ENCODE measurements at places on chromosomes 2 and 18.

- DNase-seq = no peak
These were observed 30.3 kb downstream of the NCL start for GRCh38 chr2:231433990-231434389.

DNA sequence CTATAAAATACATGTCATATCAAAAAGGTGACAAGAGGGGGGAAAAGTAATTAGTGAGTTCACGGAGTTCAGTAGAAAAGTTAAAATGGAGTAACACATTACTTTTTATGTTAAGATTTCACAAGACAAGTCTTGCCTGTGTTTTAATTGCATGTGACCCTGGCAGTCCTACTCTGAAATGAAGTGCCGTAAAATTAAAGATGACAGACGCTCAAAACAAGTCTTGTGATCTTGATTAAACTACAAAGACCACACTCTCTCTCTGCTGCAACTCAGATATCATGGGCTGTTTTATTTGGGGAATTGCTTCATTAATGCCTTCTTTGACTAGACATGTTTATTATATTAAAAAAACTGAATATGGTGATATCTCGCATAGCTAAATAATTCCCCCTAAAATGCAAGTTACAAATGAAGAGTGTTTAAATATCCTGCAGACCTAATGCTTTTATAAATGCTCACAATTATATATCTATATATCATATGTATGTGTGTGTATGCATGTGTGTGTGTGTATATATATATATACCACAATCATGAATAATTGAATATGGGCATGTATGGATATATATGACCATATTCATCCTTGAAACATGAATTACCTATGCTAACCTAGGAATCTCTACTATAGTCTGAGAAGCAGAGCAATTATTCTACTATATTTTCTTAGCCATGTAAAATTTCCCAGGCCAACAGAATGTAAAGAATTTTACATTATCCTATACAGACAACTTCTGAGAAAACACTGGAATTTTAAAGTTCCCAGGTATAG, 647.5 kb downstream of the ARHGAP15 start:
- no peak for DNase-seq

DNA sequence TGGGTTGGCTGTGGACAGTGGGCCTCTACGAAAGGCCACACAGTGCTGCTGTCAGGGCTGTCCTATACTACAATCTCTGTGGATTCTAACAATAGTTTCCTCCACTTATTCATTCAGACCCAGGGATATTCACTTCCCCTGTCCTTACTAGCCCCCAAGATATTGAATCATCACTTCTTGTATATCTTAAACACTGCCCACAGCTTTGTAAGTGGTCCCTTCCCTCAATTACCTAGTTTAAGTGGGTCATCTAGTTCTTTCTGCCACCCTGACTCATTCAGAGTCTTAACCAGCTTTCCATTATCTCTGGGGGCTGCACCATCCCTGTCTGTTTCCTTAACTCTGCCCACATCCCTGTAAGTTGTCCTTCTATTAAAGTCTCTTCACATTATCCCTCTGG, 69.2 kb downstream of the CD28 start:
- DNase-seq = no peak

- DNase-seq = no peak
These were observed 387.6 kb downstream of the ZEB2 start for GRCh38 chr2:144132357-144132756.

GRCh38 chr2:104402825-104403224, 451.1 kb upstream of the POU3F3 start:
- no peak for DNase-seq

DNA sequence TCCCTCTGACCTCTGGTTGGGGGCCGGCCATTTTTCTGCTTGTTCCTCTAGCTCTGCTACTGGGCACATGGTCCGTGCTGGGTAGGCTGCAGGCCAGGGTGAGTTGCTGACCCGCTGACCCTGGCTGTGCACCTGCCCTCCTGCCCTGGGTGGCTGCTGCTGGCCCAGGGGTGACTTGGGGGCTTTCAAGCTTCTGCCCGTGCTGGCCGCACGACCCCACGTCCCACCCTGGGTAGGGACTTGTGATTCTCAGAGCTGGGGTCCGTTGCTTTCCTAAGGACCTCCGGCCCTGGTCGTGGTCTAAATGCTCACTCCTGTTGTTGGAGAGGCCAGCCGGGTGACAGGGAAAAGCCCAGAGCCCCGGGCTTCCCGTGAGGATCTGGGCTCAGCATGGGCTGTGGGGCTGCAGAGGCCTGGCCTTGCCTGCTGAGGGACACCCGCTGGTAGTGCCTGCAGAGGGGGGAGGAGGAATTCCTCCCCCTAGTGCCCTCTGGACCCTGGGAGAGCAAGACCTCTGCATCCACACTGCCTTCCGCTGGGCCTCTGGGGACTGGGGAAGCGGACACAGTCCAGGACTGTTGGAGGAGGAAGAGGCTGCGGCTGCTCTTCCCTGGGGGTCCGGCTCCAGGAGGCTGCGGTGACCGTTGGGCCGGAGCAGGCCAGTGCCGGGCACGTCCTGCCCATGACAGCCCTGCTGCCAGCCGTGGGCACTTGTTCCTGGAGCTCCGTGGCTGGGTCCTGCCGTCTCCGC, 6.3 kb upstream of the GAL3ST2 start:
- DNase-seq = no peak

GRCh38 chr2:173654161-173654895, 299.7 kb downstream of the CDCA7 start:
- DNase-seq = no peak

GRCh38 chr2:45993476-45993991, 303.7 kb upstream of the EPAS1 start:
- peak; percentile 54 for DNase-seq

DNA sequence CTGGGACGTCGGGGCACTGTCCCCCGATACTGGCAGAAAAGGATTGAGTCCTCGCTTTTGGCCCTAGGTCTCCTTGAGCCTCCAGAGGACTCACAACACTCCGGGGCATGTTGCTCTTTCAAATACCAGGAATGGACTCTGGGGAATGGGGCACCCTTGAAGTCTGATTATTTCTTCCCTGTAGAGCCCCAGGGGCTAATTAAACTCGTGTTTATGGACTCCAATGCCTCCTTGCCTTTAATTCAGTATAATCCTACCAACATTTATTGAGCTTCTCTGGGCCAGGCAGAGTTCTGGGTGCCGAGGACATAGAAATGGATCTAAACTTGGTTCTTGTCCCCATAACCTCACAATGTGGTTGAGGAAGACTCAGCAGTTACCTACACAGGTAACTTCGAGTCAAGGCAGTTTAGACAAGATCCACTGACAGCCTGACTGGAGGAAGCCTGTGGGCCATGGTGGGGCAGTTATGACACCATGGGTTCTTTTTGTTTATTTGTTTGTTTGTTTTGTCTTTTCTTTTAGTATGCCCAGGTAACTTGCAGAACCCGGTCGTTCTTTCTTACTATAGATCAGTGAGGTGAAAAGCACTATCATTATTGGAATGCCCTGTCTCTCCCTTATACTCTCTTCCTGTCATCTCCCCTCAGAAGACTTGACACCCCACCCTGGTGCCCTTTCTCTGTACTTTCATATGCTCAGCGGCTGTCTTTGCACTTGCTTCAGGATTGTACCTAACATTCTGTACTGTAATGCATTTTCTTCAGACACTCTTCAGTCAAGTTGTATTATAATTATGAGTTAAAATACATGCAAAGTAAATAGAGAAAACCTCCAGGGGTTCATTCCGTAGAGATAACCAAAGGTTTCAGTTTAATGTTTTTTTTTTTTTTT, 3.2 kb downstream of the CFLAR start:
- DNase-seq = no peak

GRCh38 chr2:200003444-200003843, 48.1 kb downstream of the MAIP1 start:
- DNase-seq = no peak

GRCh38 chr2:237966250-237966564, 607 bp upstream of the UBE2F start:
- no peak for DNase-seq

DNA sequence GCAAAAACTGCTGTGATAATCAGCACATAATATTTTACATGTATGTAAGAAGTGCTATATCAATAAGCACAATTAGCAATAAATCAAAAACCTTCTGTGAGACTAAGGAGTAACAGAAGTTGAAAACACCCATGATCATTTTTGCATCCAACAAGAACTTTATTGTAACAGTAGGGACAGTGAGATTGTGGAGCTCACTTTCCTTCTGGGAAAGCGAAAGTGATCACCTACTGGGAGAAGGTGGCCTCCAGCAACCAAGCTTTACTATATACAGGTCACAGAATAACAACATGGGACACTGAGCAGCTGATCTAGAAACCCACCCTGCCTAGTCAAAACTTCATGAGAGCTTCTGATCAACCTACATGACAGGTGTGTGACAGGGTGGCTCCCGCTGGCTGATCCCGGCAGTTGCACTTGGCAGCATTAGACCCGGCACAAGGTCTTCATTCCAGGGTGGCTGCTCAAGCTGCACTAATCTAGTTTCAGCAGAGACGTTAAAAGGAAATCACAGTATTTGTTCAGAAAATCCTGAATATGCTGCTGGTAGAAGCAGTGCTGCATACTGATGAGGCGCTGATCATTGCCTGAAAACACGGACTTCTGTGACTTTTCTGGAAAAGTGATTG, 63.5 kb upstream of the ARL5A start:
- no peak for DNase-seq

DNA sequence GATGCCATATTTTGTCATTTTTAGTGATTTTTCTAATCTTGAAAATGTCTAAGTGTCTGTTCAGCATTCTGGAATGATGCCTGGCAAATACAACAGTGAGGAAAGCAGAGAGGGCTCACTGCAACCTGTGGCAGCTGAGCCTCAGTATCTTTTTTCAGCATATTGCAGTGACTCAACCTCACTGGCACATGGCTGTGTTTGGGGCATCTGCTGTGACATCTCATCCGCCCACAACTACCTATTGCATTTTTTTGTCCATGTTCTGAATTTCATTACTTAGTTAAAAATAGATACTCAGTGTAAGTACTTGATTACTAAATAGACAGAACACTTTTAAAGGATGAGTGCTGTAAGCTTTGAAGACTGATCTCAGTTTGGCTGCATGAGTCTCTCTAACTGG, 10.7 kb downstream of the BABAM2 start:
- peak; percentile 35 for DNase-seq

DNA sequence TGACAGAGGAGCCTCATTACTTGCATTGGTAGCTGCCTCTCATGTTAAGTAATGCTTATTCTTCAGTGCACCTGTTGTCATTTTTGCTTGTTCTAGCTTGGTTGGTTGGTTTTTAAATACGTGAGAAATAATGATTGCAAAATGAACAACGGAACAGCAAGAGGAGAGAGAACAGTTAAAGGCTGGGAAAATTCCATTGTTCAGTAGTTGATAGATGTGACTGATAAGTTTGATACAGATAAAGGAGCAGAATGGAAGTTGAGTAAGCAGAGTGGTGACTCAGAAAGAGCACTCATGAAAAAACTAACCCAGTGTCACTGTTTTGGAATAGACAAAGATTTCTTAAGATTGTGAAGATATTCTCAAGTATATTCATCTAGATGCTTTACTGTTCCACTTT, 50.5 kb downstream of the MTA3 start:
- DNase-seq = no peak
